ENCODE measurements at places on chromosomes 1 and 21.

DNA sequence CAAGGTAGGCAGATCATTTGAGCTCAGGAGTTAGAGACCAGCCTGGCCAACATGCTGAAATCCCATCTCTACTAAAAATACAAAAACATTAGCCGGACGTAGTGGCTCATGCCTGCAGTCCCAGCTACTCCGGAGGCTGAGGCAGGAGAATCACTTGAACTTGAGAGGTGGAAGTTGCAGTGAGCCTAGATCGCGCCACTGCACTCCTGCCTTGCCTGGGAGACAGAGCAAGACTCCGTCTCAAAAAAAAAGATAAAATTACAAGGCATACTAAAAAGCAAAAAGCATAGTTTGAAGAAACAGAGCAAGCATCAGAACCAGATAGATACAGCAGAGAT is 61.2 kb upstream of the CDC42BPA start:
- DNase-seq = no peak

- DNase-seq = no peak
These were observed 42.5 kb downstream of the NME7 start for GRCh38 chr1:169325117-169325516.

- DNase-seq = no peak
These were observed 5.3 kb downstream of the IGSF9 start for GRCh38 chr1:159940006-159940620.

- no peak for DNase-seq
These were observed 14.5 kb downstream of the TIAM1 start for GRCh38 chr21:31329456-31330143.
